ENCODE measurements at places on chromosomes 3 and 15.

GRCh38 chr3:155411500-155412223 lies 118.2 kb upstream of the STRIT1 start:
- DNase-seq: no peak

DNA sequence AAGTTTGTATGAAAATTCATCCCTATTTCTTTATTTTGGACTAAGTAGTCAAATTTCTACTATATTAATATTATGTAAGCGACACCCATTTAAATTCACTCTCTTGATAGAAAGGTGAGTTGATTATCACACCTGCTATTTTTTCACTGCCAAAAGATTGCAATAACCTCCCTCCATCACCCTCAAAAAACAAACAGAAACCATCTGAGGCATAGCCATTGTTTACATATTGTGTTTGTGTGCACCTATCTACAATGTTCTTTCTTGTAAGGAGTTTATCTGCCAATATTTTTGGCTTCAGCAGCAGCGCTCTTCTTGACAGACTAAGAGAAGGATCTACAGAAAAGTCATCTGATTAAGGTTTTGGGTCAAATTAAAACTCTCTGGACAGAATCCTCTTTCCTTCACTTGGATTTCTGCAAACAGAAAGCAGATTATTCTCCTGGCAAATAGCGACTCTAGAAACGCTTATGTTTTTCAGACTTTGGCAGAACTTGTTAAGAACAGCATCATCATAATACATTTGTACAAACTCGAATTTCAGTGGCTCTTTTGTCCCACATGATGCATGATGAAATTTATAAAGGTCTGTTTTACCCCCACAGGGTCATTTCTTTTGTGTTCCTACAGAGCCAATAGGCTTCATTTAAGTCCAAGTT lies 48.6 kb downstream of the KCNMB2 start:
- no peak for DNase-seq

DNA sequence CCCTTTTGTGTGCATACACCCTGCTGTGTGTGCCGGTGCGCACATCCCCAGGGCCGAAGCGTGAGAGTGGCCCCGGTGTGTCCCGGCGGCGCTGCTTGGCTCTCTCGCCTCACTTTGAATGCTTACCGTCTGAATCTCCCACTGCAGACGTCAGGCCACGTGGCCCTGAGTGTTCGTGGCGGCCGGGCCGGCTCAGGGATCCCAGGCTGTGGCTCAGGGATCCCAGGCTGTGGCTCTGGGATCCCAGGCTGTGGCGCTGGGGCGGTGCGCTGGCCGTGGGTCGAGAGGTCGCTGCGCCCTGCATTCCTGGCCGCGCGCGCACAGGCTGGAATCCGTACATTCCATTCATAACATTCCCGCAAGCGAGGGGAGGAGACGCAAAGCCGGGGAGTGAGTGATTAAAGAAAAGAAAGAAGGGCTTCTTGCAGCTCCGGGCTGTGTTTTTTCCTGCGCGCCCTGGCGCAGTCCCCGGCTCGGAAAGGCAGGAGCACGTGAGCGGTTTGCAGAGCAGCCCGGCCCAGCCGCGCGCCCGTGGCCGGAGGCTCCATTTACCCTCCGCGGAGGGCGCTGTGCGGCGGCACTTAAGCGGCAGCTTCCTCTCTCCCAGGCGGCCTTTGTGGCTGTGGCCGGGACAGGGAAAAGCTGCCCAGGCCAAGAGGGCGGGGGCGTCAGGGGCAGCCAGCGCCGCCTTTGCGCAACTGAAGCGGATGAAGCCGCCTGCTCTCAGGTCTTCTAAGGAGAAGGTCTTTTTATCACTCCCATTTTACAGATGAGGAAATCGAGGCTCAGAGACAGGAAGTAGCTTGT lies 87.0 kb upstream of the ALDH1L1 start:
- peak; percentile 81 for DNase-seq

DNA sequence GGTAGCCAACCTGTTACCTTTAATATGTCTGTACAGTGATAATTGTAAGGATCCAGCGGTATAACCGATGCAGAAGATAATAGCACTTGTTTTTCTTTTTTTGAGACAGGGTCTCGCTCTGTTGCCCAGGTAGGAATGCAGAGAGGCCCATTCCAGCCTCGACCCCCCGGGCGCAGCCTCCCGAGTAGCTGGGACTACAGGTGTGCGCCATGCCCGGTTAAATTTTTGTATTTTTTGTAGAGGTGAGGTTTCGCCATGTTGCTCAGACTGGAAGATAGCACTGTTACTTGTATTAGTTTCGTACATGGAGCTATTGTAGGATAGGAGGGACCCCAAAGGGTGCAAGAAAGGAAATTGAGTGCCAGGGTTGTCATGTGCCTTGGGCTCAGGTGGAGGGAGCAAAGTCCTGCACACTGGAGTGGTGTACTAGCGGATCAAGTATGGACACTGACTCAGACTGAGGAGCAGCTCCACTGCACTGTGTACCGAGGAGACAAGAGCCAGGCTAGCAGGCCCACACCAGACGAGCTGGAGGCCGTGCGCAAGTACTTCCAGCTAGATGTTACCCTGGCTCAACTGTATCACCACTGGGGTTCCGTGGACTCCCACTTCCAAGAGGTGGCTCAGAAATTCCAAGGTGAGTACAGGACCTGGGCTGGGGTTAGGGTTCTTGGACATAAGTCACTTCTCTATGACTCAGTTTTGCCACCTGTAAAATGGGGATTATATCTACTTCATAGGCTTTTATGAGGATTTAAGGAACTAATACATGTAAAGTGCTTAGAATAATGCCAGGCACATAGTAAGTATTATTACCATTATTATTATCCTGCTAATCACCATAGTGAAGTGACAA lies 1.0 kb downstream of the OGG1 start:
- DNase-seq: no peak

DNA sequence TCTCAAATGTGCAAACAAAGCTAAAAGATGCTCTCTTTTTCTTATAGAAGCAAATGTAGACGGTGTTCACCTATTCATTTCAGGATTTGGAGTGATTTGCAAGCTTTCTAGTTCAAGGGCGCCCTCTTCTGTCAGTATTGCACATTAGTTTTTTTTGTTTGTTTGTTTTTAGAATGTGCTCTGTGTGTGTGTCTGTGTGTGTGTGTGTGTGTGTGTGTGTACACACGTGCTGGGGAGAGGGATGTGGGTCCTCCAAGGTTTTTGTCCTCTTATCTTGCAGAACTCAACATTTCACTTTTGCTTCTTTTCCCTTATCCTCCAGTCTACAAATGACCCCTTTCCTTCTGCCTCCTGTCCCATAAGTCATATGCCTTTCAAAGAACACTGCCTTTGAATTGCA lies 23.5 kb downstream of the DNAH1 start:
- no peak for DNase-seq

- no peak for DNase-seq
Measured at GRCh38 chr15:52653431-52653964, 25.7 kb downstream of the ATOSA start.

- DNase-seq: no peak
Measured at GRCh38 chr15:81015621-81016488, 15.1 kb downstream of the TLNRD1 start.

DNA sequence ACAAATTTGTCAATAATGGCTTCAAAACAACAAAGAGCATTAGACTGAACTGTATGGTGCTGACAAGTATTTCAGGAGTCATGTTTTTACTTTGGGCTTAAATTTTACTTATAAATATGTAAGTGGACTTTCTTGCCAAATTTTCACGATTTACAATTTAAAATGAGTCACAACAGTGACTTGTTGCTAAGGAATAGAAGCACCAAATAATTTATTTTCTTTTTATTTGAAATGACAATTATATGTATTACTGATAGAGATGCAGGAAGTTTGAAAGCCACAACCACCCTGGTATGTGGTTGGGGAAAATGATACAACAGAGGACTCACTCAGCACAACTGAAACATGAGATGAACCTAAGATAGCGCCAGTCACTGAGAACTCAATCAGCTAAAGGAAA lies 90.3 kb downstream of the FMN1 start:
- DNase-seq: no peak

DNA sequence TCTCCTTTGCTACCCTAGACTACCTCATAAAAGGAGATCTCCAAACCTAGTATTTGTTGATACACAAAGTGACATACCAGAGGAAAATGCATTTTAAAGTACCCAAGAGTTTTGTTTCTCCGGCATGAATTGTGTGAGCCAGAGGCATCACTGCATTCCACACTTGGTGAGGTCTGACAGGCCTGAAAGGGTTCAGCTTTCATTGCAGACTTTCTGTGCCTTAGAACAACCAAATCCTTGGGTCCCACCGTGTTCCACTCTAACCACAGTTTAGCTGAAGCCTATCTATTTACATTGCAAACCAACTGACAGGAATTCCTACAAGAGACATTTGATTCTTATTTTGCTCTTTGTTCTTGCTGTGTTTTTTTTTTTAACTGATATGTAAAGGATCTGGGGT lies 21.0 kb upstream of the EID1 start:
- no peak for DNase-seq

DNA sequence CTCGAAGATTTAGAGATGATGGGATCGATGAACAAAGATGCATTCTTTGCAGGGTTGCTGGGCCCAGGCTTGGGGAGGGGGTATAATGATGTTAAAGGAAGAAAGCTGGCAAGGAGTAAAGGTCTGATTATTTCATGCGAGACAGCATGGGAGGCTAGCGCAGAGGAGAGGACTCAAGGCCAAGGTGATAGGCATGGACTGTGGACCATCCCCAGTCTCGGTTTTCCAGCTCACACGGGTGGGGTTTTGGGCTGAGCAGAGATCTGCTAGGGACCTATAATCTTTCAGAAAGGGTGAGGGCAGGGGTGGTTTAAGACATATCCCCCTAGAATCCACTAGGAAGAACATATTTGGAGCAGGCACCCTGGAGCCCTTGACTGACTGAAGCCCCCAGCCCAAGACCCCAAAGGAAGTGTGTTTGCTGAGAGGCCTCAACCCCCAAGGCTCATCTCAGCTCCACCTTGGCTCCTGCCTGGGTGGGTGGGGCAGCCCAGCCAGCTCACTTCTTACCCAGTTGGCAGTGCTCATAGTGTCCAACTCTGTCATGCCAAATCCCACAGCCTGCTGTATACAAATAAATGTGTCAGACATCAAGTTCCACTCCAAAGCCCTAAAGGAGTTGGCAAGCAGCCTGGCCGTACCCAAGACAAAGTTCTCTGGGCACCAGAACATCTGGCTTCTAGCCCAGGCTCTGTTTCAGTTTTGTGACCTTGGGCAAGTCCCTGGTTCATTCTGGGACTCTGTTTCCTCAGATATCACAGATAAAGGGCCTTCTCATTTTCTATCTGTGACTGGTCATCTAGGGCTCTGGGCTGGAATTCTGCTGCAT lies 17.9 kb downstream of the ACSBG1 start:
- peak; percentile 79 for DNase-seq

DNA sequence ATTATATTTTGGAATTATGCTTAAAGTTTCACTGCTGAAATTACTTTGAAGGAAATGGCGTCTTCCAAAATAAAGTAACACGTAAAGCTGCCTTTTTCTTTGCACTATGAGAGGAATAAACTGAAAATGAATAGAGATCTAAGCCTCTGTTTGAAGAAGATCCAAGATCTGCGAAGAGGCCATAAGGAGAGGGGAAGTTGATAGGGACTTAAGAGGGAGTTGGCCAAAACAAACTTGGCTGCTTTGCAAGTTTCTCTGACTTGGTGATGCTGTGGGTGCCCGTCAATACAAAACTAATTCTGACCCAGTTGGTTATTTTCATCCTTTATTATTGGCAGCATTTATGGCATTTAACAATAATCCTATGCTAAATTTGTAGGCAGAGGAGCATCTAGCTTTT lies 190.2 kb upstream of the GBE1 start:
- DNase-seq: no peak

DNA sequence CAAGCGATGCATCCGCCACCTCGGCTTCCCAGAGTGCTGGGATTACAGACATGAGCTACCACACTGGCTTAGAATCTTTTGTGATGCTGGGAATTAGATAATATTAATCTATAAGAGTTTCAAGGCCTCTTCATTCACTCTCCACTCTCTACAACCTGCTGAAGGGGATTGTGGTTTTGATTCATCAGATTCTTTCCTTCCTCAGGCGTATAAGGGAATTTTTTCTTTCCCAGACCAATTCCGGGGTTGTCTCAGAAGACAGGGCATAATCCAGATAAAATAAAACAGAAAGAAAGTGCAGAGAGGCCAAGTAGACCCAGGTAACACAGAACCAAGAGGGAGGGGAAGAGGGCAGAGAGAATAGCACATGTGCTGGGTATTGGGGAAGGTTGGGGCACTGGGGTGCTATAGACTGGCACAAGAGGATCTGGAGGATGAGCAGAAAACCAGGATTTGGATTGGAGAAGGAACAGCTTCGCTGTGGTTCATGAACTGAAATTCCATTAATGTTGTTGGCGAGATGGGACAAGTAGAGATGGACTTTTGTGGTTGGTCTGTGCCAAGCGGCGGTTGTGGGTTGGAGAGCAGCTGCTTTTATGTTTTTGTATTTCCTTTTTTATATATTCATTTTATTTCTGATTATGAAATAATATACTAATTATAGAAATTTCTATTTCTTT lies 12.8 kb downstream of the ARL6IP5 start:
- no peak for DNase-seq

DNA sequence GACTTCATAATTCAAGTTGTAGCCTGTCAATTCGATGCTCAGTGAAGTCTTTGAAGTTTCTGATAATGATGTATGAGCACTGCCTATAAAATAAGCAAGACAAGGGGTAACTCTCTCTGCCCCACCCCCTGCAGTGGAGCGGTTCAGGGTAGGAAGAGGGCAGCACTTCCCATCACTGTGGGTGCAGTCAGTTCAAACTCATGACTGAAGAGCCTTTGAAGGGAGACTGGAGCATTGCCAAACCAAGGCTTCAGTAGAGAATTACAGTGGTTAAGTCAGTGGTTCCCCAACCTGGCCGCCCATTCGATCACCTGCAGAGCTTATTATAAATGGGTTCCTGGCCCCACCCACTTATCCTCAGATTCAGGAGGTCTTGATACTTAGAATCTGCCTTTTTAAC lies 190.6 kb downstream of the SHQ1 start:
- no peak for DNase-seq

GRCh38 chr3:111648991-111649579 lies 53.9 kb upstream of the ZBED2 start:
- DNase-seq: no peak

- DNase-seq: no peak
Measured at GRCh38 chr3:169148448-169149348, 514.8 kb downstream of the MECOM start.

DNA sequence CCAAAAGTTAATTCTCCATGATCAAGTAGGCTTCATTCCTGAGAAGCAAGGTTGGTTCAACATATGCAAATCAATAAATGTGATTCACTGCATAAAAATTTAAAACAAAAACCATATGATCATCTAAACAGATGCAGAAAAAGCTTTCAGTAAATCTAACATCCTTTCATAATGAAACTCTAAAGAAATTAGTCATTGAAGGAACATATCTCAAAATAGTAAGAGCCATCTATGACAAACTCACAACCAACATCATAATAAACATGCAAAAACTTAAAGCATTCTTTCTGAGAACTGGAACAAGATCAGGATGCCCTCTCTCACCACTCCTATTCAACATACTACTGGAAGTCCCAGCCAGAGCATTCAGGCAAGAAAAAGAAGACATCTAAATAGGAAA lies 254.1 kb downstream of the AGBL1 start:
- no peak for DNase-seq

GRCh38 chr3:195760345-195761122 lies 39.8 kb downstream of the MUC20 start:
- DNase-seq: peak; percentile 40

Measured in left ventricle myocardium inferior (tissue), 1 donor.